GM12878 (cell line): ENCODE measurements at places on chromosomes 12 and 14. TPM values are rescaled to one million over a fixed set of nuclear protein-coding genes. Genes with fewer than 3 reads are reported as not detected.

The CLSTN3 gene
- 17.1 and 24.7 TPM in 2 replicates for total RNA-seq

The KRT7 gene
- total RNA-seq, result 6.6 and 7.6 TPM in 2 replicates

The SLC39A2 gene
- total RNA-seq, result not detected in 2 replicates

The SLCO1B3 gene
- not detected in 2 replicates for total RNA-seq

The PCED1B gene
- total RNA-seq, result 8.5 and 8.8 TPM in 2 replicates

The NEDD1 gene
- total RNA-seq, result 27.2 and 28.9 TPM in 2 replicates

The TGM1 gene
- total RNA-seq, result 4.6 and 5.9 TPM in 2 replicates

The POC1B gene
- 8.6 and 11.1 TPM in 2 replicates for total RNA-seq

The RHOJ gene
- total RNA-seq, result not detected in 2 replicates

The KRT79 gene
- total RNA-seq, result not detected in 2 replicates

The DDX54 gene
- total RNA-seq, result 94.6 and 115 TPM in 2 replicates

- DNase-seq, result no peak
These were observed 64.9 kb downstream of the EFCAB11 start for GRCh38 chr14:89889626-89890025.

DNA sequence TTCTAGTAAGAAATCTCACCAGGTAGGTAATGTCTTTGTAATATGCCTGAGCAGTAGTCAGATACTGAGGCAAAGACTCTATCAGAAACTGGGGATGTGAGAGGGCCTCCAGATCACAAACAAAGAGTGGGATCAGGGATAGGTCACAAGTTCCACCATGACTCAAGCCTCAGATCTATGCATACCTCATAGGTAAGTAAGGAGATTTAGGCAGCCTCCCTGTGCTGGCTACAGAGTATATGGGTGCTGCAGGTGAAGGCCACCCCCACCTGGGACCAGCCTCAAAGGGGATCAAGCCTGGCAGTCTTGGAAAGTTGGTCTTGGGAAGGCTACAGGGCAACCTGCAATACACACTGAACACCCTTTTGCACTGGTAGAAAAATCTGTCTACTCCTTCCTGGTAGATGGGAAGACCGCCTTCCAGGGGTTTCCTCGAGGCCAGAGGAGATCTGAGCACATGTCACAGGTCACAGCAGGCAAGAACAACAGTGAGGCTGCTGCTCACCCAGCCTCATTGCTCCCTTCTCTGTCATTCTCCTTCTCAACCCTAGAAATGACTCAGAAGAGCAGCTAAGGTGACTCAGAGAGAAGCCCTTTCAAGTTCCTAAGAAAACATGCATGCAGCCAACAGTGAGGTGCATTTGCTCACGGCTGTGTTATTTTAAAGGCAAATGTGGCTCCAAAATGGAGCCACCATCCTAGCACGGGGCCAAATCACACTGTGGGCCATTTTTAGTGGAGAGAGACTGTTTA lies 143.4 kb upstream of the CDKN3 start:
- DNase-seq, result no peak

DNA sequence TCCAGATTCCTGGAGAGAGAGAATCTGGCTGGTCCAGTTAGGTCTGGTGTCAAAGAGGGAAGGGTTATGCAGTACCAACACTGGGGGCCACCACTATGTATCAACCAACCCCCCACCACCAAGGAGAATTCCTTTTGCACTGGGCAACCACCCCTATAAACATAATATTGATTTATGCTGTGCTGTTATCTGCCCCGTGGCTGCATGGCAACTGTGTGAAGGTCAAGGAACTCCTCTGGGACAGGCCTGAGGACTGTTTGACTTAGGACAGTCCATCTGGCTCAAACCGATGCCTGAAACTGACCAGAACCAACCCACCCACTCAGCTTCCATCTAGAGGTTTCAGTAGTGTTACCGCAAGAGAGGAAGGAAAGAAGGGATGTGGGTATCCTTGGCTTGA lies 20.5 kb downstream of the PLEKHH1 start:
- DNase-seq, result no peak

GRCh38 chr14:96165493-96166436 lies 38.9 kb upstream of the BDKRB2 start:
- DNase-seq, result no peak

DNA sequence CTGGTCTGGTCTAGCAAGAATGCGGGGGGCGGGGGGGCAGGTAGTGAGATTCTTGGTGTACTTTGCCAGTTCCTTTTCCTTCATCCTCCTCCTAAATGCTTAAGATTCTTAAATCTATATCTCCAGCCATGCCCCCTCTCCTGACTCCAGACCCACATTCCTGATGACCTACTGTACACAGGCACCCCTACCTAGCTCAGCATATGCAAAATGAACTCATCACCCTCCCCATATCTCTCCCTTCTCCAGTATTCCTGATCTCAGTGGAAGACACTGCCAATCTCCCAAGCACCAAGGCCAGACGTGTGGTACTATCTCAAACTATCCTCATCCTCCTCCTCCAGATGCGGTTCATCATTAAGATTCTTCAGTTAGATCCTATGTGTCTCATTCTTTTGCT lies 215.8 kb downstream of the SPTSSA start:
- DNase-seq, result no peak

GRCh38 chr14:34180434-34180833 lies 229.6 kb upstream of the EGLN3 start:
- DNase-seq, result no peak

DNA sequence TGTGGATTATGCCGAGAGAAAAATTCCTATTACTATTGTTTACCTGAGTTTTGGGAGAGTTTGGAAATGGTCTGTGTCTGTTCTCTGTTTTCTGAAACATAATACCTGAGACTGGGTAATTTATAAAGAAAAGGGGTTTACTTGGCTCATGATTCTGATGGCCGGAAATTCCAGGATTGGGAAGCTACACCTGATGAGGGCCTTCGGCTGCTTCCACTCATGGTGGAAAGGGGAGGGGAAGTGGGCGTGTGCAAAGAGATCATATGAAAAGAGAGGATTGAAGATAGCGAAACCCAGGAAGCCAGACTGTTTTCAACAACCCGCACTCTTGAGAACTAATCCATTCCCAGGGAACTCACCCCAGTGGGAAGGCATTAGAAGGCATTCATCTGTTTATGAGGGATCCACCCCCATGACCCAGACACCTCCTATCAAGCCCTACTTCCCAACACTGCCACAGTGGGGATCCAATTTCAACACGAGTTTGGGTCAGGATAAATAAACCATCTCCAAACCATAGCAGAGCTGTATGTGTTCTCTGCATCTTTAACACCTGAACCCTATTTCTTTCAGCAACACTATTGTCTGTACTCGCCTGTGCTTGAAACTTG lies 51.1 kb downstream of the APAF1 start:
- DNase-seq, result no peak

- DNase-seq, result no peak
These were observed 38.7 kb upstream of the LYZ start for GRCh38 chr12:69309461-69309860.

- peak; percentile 59 for DNase-seq
These were observed 20.0 kb upstream of the CLEC2D start for GRCh38 chr12:9649532-9649940.

- no peak for DNase-seq
These were observed 873.2 kb downstream of the NRXN3 start for GRCh38 chr14:79043194-79043889.

- no peak for DNase-seq
These were observed 38.6 kb upstream of the SMUG1 start for GRCh38 chr12:54227376-54227775.

- no peak for DNase-seq
These were observed 6.5 kb downstream of the HOXC12 start for GRCh38 chr12:53961025-53961761.

DNA sequence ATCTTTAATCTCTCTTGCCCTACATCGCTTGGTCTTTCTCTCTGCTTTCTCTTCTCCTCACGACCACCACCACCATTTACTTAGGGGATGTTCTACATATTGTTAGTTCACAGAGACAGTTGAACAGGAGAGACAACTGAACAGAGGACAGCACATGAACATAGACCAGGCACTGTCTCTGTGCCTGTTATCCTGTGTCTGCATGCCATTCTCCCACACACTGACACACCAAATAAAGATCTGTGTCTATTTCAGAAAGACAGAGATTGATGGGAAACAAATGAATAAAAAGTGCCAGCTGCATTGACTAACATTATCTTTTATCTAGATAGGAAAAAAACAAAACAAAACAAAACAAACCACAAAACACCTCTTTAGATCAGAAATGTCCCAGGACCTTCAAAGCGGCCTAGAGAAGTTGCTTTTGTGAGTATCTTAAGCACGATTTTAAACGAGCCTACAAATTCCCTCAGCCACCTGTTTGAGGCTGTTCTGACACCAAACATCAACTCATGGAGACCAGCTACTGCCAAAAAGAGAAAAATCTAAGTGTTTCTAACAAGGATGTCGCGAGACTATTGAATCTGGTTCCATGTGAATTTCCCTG lies 77.6 kb upstream of the PARP11 start:
- DNase-seq, result no peak

- no peak for DNase-seq
These were observed 25.1 kb upstream of the RPLP0 start for GRCh38 chr12:120225852-120226640.

DNA sequence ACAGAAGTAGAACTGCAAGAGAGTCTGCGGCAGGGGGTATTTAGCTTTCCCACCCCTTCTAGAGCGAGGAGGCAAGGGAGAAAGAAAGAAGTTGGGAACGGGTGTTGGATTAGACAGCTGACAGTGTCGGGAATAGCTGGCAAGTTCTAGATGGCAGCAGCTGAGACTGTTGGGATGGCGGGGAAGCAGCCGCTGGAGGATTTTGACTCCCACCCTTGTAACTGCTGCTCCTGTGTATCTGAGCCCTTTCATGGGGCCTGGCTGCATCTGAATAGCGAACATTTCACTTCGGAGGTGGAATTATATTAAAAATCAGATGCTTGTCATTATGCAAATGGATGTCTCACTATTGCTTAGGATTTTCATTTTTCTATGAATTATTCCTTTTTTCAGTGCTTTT lies 104.6 kb downstream of the AACS start:
- no peak for DNase-seq

GRCh38 chr14:20632448-20632830 lies 9.1 kb downstream of the OR6S1 start:
- no peak for DNase-seq

GRCh38 chr12:86283620-86284019 lies 27.4 kb upstream of the MGAT4C start:
- DNase-seq, result no peak

GRCh38 chr14:80584744-80585505 lies 356.6 kb downstream of the CEP128 start:
- no peak for DNase-seq

DNA sequence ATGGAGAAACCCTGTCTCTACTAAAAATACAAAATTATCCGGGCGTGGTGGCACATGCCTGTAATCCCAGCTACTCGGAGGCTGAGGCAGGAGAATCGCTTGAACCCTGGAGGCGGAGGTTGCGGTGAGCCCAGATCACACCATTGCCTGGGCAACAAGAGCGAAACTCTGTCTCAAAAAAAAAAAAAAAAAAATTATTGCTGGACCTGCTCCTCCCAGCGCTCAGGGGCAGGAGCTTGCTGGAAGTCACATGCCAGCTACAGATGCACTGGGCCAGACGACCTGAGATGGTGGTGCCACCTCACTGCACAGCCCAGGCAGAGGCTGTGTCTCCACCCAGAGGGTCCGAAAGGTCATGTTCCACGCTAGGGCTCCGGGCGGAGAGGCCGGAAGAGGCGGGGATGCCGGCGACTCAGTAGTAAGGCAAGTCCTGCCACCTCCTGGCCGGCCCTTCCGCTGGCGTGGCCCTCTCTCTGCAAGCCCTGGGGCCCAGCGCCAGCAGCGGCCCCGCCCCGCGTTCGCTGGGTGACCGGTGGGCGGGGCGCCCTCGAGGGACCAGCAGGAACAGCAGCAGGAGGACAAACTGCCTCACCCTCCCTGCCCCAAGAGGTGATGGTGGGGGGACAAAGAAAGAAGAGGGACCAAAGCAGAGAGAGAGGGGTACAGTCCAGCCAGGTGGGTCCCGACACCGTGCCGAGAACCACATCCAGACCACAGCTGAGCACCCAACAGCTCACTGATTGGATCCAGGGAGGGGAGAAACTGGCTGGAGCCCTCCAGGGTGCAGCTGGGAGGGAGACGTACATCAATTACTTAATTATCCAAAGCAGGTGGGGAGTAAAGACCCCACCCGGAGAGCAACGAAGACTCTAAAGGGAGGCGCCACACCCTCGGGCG lies 3.6 kb upstream of the RHOF start:
- no peak for DNase-seq

- no peak for DNase-seq
These were observed 27.1 kb upstream of the KRT77 start for GRCh38 chr12:52730383-52730782.

- no peak for DNase-seq
These were observed 27.3 kb upstream of the STRAP start for GRCh38 chr12:15854916-15855315.

DNA sequence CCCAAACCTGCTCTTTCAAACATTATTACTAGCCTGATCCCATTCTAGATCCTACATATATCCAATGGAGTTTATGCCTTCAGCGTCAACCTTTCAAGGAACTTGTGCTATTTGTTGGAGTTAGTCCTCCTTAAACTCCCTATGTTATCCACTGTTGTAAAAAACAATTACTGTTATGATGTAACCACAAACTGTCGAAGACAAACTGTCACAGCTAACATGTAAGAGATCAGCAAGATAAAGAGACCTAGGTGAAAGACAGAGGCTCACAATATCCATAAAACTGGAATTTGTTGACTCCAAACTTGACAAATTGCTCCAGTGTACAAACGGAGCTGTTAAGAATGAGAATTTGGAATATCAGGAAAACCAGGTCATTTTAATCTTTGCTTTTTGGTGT lies 70.7 kb downstream of the CDK17 start:
- DNase-seq, result no peak

DNA sequence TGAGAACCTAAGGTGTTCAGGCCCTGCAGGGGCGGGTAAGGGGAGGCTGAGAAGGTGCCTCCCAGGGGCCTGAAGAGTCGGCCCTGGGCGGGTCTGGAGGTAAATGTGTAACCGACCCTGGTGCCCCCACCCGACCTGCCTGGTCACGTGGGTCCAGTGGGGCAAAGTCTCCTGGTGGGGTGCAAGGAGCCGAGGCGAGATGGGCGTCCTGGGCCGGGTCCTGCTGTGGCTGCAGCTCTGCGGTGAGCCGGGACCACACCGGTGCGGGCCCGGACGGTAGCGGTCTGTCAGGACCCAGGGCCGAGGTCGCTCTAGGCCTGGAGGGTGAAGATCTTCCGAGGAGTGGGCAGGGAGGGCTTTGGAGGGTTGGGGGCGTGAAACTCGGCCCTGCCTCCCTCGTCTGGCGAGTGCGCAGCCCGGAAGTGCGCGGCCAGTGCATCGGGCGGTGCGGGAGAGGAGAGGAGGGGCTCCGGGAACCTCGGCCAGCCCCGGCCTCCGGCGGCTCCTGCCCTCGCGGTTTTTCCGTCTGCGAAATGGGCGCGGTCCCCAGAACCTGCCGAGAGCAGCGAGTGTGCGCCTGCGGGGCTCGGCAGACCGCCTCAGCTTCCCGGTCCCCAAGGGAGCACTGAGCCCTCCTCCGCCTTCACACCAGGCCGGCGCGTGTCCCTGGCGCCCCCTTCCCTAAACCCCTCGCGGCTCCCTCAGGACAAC lies at the start of gene AMN:
TSS of gene AMN (plus strand) at position 174 of the 711 bp plus-strand sequence. CDS start at position 200, 26 bp downstream.
- no peak for DNase-seq
